ENCODE measurements at places on chromosomes 11 and 22. TPM values are rescaled to one million over a fixed set of nuclear protein-coding genes. Genes with fewer than 3 reads are reported as not detected.

GRCh38 chr22:28909375-28909774 lies 26.0 kb downstream of the ZNRF3 start:
- peak; percentile 68 for DNase-seq

GRCh38 chr11:87908086-87908485 lies 267.2 kb downstream of the RAB38 start:
- DNase-seq, result no peak

APOBEC3F gene
- 10.4 TPM for total RNA-seq

- DNase-seq, result no peak
Observed at GRCh38 chr22:24282401-24282800, 11.8 kb downstream of the SPECC1L start.

DNA sequence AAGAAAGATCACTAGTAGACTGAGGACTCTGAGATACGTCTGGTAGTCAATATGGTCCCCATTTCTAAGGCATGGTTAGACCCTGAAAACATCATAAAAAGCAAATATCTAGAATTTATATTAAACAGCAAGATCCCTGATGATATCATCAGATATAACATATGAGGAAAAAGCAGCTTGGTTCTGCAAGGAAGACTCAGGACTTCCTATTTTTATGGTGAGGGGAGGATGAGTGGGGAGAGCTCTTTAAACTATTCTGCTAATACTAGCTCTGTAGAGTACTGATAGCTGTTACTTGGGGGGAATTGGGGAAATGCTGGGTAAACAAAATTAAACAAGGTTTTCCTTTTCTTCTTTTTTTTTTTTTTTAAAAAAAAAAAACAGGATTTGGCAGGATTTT lies 235.8 kb downstream of the SWAP70 start:
- DNase-seq, result no peak

GRCh38 chr11:57323167-57323854 lies 1.4 kb downstream of the TNKS1BP1 start:
- peak; percentile 18 for DNase-seq

CREB3L1 gene
- total RNA-seq, result 324 TPM

INS gene
- total RNA-seq, result not detected

LARGE1 gene
- total RNA-seq, result 92.6 TPM

MRGPRF gene
- 4.1 TPM for total RNA-seq

GRCh38 chr22:18013436-18013835 lies 10.9 kb downstream of the MICAL3 start:
- no peak for DNase-seq

PPP6R2 gene
- 48.3 TPM for total RNA-seq
